RPMI7951 (cell line): ENCODE measurements at places on chromosomes 2 and 18. TPM values are rescaled to one million over a fixed set of nuclear protein-coding genes. Genes with fewer than 3 reads are reported as not detected.
A peak's percentile ranks its signal among the peaks of the same experiment; 100 is the strongest.

DNA sequence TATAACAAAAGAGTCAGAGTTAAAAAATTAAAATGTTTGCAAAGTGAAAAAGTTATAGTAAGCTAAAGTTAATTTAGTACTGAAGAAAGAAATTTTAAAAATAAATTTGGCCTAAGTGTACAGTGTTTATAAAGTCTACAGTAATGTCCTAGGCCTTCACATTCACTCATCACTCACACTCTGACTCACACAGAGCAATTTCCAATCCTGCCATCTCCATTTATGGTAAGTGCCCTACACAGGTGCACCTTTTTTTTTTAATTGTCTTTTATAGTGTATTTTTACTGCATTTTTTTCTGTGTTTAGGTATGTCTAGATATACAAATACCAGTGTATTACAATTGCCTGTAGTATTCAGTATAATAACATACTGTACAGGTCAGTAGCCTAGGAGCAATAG lies 562.9 kb downstream of the PIK3C3 start:
- DNase-seq = no peak

GRCh38 chr2:162403884-162404283 lies 60.0 kb downstream of the GCA start:
- peak; percentile 71 for DNase-seq

GRCh38 chr2:146031158-146031557 lies 1511.2 kb upstream of the ZEB2 start:
- DNase-seq = no peak

Gene REEP1
- not detected in 2 replicates for total RNA-seq

DNA sequence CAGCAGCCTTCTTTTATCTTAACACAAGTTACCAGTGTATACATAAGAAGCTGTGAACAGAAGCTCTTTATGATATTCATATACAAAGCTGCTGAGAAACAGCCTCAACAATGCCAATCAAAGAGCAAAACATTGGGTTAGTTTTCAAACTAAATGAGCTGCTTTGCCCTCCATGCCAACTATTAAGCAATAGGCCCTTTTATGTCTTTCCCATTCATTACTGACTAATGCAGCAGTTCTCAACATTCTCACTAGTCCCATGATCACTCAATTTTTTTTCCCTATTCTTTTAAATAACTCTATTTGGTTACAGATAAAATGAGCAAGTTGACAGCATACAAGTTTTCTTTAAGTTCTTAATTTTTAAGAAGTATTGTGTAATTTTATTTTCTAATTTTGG lies 57.9 kb upstream of the FRZB start:
- no peak for DNase-seq

GRCh38 chr2:121155502-121156056 lies 129.4 kb downstream of the TFCP2L1 start:
- no peak for DNase-seq

GRCh38 chr2:233281992-233282603 lies 25.5 kb upstream of the SAG start:
- DNase-seq = no peak

GRCh38 chr2:232437195-232437571 lies 18.8 kb upstream of the ALPI start:
- no peak for DNase-seq

DNA sequence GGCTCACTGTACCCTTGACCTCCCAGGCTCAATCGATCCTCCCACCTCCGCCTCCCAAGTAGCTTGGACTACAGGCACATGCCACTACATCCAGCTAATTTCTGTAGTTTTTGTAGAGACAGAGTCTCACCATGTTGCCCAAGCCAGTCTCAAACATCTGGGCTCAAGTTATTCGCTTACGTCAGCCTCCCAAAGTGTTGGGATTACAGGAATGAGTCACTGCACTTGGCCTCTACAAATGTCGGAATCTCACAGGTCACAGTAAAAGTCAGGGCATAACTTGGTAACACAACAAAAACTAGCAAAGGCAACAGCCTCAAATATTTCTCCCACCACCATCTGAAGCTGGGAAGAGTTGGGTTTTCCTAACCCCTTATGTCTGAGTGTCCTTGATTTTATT lies 25.3 kb downstream of the SCG2 start:
- DNase-seq = peak; percentile 98

DNA sequence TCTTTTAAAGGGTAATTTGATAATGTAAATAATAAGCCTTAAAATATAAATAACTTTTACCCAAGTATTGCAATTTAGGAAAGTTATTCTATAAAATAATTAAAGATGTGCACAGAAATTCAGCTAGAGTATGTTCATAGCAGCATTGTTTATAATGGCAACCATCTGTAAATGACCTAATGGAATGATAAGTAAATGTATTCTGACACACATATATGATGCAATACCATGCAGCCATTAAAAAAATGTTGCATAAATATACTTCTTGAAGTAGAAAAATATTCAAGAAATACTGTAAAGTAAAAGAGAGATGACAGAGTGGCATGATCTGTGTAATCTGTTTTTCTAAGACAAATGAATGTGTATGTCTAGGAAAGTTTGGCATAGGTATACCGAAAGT lies 545.7 kb downstream of the ZEB2 start:
- no peak for DNase-seq

- no peak for DNase-seq
Observed at GRCh38 chr2:19355931-19356544, 2.4 kb downstream of the OSR1 start.

GRCh38 chr2:203399031-203399430 lies 70.8 kb downstream of the ABI2 start:
- DNase-seq = no peak

- DNase-seq = peak; percentile 69
Observed at GRCh38 chr2:216698895-216699294, 3.5 kb upstream of the IGFBP5 start.

GRCh38 chr18:56900195-56901094 lies 246.4 kb upstream of the BOD1L2 start:
- DNase-seq = no peak

DNA sequence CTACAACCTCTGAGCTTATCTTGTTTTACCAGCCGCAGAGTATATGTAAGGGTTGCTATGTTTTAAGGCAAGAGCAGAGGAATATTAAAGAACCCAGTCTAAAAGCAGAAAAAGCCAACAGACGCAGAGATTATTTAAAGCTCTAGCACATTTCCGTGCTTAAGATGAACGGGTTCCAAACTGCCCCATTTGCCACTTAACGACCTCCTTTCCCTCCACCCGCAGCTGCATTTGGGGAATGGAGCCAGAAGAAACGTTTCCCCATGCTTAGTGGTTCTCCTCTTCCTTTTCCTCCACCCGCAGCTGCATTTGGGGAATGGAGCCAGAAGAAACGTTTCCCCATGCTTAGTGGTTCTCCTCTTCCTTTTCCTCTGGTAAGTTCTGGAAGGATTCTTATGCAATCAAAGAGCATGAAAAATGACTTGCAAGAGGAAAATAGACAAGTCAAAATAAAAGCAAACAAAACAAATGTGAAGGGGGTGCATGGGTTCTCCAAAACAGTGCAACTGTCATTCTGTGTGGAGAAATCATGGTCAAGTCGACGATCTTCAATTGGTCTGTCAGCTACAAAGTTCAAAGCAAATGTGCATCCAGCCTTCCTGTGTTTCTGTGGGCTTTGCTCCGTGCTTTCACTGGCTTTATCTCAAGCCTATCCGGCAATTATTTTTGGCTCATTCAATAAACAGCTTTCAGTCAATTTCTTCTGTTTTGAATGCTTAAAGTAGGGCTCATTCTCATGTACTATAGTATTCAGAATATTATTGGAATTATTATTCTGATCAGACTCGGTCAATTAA lies 57.8 kb downstream of the DIPK1C start:
- no peak for DNase-seq
